ENCODE measurements at places on chromosomes 6 and 20.

DNA sequence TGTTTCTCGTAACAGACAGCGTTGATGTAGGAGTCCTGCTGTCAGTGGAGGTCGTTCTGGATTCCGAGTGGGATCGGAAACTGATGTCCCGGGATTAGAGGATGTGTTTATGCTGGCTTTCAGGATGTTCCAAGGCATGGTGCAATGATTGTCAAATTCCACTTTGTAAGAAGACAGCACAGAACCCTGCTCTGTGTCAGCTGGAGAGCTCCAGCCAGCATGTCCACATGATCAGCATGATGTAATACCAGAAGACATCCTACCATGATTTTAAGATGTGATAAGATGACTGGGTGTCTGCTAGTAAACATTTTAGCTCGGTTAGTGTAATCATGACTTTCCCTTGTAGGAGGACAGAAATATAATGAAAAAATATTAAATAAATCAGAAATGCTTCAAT is 20.3 kb downstream of the ENPP1 start:
- no peaks in the 10 kb centered on the region for H3K36me3 ChIP-seq
- peaks cover 2% of the 10 kb centered on the region for H3K27me3 ChIP-seq
- H3K27ac ChIP-seq = no peak overlapping the region

DNA sequence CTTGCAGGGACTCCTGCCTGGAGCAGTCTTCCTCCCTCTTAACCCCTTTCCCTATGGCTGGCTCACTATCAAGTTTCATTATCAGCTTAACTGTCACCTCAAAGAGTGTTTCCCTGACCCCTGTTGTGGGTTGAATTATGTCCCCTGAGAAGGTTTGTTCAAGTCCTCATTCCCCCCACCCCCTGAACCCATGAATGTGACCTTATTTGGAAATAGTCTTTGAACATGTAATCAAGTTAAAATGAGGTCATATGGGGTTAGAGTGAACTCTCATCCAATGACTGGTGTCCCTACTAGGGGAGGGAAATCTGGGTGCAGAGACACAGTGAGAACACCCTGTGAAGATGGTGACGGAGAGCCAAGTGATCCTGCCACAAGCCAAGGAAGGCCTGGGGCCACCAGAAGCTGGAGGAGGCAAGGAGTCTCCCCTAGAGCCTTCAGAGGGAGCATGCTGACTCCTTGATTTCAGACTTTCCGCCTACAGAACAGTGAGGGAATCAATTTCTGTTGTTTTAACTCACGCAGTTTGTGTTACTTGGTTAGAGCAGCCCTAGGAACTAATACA is 165.2 kb upstream of the TOP1 start:
- no peaks in the 10 kb centered on the region for H3K36me3 ChIP-seq
- H3K4me3 ChIP-seq = no peak overlapping the region
- no peak overlapping the region for H3K27ac ChIP-seq
- no peak for DNase-seq
- no peaks in the 10 kb centered on the region for H3K4me1 ChIP-seq

DNA sequence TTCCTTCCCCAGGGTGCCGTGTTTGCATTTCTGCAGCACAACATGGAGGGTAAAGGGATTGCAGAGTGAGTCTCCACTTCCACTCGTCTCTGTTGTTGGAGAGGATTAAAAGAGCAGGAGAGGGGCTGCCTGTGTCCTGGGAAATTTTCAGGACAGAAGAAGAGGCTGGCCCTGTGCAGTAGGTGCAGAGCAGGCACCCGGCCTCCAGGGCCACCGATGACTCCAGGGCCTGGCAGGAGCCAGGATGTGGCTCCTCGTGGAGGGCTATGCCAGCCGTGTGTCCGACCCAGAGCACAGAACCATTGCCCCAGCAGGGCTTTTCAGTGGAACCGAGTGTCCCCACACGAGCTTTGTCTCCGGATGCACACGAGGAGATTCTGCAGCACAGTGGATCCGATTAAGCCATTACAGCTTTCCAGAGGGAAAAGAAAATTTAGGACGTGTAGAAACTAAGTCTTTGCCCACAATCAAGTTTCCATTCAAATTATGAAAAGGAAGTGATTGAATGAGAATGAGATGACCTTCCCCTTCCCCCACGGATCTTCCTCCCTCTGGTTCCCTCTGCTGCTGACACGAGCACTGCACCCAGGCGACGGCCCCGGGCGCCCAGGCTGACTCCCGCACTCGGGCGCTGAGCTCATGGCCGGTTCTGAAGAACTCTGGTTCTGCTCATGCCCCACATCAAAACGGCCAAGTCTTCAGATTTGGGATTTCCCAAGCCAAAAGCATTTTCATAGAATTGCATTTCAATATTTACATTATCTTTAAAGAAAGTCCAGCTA is 43.1 kb upstream of the UNC93A start:
- no peak for DNase-seq
- no peaks in the 10 kb centered on the region for H3K36me3 ChIP-seq
- peaks cover 11% of the 10 kb centered on the region for H3K27me3 ChIP-seq

DNA sequence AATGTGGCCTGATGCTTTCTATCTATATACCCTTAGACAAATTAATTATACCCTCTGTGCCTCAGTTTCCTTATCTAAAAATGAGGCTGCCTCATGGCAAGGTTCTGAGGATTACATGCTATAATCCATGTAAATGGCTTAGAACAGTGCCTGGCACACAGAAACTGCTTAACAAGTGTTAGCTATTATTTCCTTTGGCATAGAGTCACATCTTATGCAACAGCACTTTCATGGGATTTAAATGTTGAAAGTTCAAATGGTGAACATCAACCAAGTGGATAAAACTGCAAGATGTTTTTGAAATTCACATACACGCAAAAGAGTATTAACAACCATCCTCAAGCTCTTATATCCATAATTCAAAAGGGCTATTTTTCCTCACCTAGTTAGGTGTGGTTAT is 202.8 kb upstream of the JAG1 start:
- H3K4me1 ChIP-seq = no peaks in the 10 kb centered on the region
- no peak overlapping the region for H3K27ac ChIP-seq
- no peaks in the 10 kb centered on the region for H3K36me3 ChIP-seq
- no peak for DNase-seq
- H3K4me3 ChIP-seq = no peak overlapping the region
- no peaks in the 10 kb centered on the region for H3K27me3 ChIP-seq

DNA sequence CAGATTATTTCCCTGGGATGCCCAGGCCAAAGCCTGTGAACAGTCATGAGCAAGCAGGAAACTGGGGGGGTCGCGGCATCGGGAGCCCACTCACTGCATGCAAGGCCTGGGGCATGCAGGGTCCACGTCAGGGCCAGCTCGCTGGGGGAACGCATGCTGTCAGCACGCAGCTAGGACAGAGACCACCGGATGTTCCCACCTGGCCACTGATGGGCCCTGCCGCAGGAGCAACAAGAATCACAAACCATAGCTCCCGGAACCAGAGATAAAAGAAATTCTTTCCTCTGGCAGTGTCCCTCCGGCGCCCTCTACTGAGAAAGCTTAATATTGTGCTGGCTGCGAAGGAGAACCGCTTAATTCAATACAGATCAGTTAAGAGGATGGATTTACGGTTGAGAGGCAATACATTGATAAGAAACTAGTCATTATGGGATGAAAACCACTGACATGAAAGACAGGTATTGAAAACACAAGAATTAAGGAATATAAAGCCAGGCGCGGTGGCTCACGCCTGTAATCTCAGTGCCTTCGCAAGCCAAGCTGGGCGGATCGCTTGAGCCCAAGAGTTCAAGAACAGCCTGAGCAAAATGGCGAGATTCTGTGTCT is 32.6 kb downstream of the C6orf15 start:
- peak; percentile 58 for DNase-seq
- no peak overlapping the region for H3K27ac ChIP-seq
- H3K4me1 ChIP-seq = no peaks in the 10 kb centered on the region
- H3K27me3 ChIP-seq = peaks cover 17% of the 10 kb centered on the region
- H3K36me3 ChIP-seq = no peaks in the 10 kb centered on the region

GRCh38 chr6:110387986-110388385 is 27.4 kb downstream of the DDO start:
- no peak overlapping the region for H3K27ac ChIP-seq
- no peaks in the 10 kb centered on the region for H3K36me3 ChIP-seq
- no peak for DNase-seq
- H3K4me1 ChIP-seq = peaks cover 10% of the 10 kb centered on the region
- H3K27me3 ChIP-seq = peaks cover 3% of the 10 kb centered on the region

DNA sequence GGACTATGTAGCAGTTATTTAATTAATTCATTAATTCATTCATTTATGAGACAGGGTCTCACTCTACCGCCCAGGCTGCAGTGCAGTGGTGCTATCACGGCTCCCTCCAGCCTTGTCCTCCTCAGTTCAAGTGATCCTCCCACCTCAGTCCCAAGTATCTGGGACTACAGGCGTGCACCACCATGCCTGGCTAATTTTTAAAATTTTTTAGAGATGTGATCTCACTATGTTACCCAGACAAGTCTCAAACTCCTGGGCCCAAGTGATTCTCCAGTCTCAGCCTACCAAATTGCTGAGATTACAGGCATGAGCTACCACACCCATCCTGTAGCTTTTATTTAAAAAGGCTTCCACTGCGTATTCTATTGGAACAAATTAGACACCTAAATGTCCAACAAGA is 23.4 kb downstream of the SRPK1 start:
- no peak for DNase-seq
- H3K27me3 ChIP-seq = no peaks in the 10 kb centered on the region
- peaks cover 25% of the 10 kb centered on the region for H3K4me1 ChIP-seq
- peaks cover 36% of the 10 kb centered on the region for H3K36me3 ChIP-seq

DNA sequence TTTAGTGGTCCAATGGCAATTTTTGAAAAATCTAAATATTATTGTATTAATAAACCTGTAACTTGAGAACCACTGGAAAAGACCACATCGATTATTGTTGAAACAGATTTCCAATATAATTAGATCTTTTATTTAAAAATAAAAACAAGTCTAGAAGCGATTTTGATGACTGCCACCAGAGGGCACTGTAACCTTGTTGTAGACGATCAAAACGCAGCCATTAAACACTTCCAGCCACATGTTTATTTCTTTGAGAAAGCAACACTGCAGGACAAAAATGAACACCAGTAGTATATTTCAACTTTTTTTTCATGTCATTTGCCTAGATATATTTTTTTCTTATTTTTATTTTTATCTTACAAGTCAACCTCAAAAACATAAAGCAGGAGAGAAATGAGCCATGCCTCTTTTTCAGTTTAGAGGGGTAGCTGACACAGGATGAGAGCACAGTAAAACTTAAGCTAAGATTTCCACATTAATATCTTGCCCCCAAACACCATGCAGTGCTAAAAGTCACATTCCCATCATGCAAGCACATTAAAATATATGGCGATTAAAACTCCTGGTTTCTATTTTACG is 115.4 kb downstream of the OPRM1 start:
- no peak overlapping the region for H3K4me3 ChIP-seq
- peaks cover 3% of the 10 kb centered on the region for H3K36me3 ChIP-seq
- peaks cover 26% of the 10 kb centered on the region for H3K4me1 ChIP-seq
- no peak overlapping the region for H3K27ac ChIP-seq
- peak; percentile 19 for DNase-seq

DNA sequence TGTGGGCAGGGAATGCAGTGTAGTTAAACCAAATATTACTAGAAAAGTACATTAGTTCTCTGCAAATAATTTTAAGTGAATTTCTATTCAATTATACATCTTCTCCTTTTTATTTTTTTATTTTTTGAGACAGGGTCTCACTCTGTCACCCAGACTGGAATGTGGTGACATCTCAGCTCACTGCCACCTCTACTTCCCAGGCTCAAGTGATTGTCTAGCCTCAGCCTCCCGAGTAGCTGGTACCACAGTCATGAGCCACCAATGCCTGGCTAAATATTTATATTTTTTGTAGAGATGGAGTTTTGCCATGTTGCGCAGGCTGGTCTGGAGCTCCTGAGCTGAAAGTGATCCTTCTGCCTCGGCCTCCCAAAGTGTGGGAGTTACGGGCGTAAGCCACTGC is 76.1 kb downstream of the ITCH start:
- no peak for DNase-seq
- H3K4me3 ChIP-seq = no peak overlapping the region
- no peaks in the 10 kb centered on the region for H3K27me3 ChIP-seq
- no peak overlapping the region for H3K27ac ChIP-seq
- H3K36me3 ChIP-seq = peaks cover 25% of the 10 kb centered on the region
- H3K4me1 ChIP-seq = peaks cover 24% of the 10 kb centered on the region
